ENCODE measurements at places on chromosomes 1 and 21. TPM values are rescaled to one million over a fixed set of nuclear protein-coding genes. Genes with fewer than 3 reads are reported as not detected.

DNA sequence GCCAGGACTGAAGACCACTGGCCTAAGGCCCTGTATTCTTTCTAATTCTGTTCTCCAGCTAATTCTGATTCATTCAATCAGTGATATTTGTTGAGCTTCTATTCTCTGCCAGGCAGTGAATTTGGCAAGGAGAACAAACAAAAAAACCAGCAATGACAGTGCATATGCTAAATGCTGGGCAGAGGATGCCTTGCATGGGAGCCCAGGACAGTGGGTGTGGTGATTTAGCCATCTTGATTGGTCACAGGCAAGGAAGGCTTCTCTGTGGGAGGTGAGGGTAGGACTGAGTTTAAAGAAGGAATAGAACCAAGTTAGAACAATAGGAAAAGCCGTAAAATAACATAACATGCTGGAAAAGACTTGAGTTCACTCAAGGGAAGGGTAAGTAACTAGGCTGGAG is 9.2 kb upstream of the CPT2 start:
- no peak for DNase-seq

- DNase-seq, result no peak
Observed at GRCh38 chr1:26336477-26337205, 17.3 kb downstream of the CRYBG2 start.

GRCh38 chr1:226064816-226065248 is 2.3 kb downstream of the H3-3A start:
- DNase-seq, result no peak

DNA sequence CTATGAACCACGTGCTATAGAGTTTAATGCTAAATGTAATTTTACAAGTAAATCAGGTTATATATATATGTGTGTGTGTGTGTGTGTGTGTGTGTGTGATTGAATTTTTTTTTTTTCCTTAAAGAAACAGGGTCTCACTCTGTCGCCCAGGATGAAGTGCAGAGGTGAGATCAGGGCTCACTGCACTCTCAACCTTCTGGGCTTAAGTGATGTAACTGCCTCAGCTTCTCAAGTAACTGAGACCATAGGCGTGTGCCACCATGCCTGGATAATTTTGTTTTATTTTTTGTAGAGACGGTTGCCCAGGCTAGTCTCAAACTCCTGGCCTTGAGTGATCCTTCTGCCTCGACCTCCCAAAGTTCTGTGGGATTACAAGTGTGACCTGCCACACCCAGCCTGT is 26.3 kb downstream of the POU2F1 start:
- DNase-seq, result no peak

GRCh38 chr1:168085401-168085872 is 51.3 kb downstream of the GPR161 start:
- DNase-seq, result no peak

DNA sequence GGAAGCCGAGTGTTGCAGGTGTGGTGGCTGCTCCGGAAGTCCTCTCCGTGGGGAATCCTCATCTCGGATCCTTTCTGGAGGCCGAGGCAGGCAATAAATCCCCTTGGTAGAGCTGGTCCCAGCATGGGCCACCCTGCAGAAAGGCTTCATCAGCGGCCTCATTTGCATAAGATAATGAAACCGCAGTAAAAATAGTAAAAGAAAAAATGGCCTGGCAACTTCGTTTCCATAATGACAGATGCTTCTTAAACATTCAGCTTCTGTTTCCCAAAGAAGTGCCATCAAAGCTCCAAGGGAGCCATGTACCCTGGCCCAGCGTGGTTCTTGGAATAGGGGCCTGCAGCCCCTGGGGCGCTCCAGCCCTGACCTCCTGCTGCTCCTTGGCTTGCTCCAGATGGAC is 244.1 kb downstream of the GRIK3 start:
- no peak for DNase-seq

- DNase-seq, result no peak
Observed at GRCh38 chr1:218467101-218468072, 122.3 kb downstream of the TGFB2 start.

- no peak for DNase-seq
Observed at GRCh38 chr1:77986810-77987209, 7.9 kb upstream of the FUBP1 start.

DNA sequence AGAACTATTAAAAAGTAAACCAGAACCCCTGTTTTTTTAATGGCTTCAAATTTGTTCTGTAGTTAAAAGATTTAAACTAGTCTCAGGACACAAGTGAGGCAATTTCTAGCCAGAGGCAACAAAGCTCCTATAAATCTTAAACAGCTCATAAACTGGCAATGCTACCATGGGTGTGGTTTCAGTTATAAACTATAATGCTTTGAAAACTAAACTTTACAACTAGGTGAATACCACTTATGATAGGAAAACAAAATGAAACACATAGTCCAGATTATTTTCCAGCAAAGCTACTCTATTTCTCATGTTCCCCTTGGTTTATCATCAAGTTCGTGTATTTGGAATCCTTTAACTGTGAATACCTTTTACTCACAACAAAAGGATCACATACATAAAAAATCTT is 282.5 kb downstream of the VAV3 start:
- DNase-seq, result no peak

DNA sequence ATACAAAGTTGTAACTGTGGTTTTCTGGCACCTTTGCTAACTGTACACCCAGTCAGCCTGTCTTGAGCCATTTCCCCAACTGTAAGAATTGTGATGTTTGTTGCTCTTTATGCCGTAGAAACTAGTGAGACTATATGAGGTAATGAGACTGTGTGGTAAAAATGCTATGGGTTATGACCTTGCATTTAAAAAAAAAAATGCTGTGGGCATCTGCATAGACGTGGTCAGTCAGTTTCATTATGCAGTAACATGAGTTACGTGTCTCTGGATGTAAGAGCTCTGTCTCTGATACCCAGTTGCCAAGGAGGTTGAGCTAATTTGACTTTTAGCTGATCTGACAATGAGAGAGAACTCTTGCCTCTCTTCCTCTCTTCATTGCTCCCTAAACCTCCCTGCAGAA is 80.6 kb upstream of the LAMC2 start:
- no peak for DNase-seq

- no peak for DNase-seq
Observed at GRCh38 chr1:150720098-150720497, 597 bp downstream of the HORMAD1 start.

DNA sequence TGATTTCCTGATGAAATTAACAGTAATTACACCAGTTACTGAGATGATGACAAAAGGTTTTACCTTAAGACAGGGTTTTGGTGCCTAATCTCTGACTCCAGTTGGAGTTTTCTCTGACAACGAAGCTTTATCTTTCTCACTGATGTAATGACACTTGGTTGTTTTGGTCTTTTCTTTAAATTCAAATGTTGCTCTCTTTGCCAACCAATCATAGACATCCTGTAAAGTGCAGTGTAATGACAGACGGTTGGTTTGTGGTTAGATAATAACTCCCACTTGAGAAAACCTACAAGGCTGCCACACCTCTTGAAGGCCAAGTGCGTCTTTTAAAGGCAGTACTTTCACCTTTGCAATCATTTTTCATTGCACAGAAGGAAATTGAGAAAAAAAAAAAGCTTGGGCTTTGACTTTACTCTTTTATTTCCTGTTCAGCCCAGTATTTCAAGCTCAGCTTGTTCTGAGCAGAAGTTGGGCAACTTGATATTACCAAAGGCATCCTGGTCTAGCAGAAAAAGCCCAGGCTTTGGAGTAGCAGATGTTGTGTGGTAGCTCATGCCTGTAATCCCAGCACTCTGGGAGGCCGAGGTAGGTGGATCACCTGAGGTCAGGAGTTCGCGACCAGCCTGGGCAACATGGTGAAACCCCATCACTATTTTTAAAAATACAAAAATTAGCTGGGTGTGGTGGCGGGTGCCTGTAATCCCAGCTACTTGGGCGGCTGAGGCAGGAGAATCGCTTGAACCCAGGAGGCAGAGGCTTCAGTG is 14.9 kb downstream of the PDIK1L start:
- DNase-seq, result no peak

DNA sequence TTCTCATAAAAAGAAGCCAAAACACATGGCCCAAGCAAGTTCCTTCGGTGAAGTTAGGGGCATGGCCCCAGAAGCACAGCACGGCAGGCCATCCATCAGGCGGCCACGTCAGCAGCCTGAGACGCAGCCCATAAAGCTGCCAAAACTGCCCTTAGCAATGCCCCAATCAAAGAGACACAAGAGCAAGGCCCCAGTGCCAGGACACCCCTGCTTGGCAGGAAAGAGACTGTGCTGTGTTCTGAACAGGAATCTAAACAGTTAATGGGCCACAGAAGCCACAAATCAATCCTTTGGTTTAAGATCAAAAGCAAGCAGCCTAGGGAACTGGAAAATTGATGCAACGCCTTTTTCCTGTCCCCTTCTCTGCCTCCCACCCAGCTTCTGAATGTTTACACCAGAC is 497.0 kb upstream of the USP24 start:
- no peak for DNase-seq

- no peak for DNase-seq
Observed at GRCh38 chr21:36478207-36478701, 1.7 kb downstream of the CLDN14 start.

- DNase-seq, result no peak
Observed at GRCh38 chr1:10189659-10190058, 20.7 kb upstream of the KIF1B start.

GRCh38 chr1:200337831-200338230 is 72.0 kb downstream of the ZNF281 start:
- no peak for DNase-seq

DNA sequence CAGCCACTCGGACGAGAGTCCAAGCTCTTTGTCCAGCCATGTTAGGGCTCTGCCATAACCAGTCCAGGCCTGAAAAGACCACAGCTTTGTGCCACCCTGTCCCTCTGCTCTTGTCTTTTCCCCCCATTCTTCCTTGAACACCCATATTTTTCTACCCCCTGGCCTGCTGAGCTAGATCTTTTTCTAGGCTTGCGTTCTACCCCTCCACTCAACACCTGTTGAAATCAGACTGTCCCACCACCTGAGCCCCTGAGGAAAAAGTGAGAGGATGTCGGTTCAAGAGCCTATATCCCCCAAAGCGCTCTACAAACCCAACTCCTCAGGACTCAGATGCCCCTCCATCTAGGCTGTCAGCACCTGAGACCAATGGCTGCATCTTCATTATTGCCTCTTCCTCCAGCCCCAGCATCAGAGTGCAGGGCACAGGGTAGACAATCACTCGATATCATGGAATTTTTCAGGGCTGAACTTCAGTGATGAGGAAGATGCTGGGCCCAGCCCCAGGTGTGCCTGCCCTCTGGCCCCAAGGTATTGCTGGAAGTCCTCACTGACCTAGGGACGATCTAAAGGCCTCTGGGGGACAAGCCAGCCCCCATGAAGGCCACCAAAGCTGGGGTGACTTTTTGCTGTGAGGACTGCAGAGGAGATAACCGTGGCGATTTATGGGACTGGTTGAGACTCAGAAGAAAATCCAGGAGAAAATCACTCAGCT is 75.3 kb downstream of the CD247 start:
- no peak for DNase-seq

DNA sequence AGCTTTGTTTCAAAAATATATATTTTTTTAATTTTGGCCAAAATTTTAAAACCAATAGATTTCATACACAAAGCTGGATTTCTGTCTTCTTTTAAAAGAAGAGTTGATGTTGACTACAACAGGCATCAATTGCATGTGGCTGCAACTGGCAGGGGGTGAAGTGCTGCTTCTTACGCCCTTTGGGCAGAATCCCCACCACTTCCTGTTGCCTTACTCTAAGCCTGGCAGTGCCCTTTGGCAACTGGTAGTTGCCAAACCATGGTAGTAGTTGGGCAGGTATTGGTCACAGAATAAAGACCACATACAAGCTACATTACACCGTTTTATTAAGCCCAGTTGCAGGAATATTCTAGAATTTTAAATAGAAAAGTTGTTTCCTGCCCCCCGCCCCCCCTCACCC is 17.0 kb downstream of the LAMC2 start:
- no peak for DNase-seq

DNA sequence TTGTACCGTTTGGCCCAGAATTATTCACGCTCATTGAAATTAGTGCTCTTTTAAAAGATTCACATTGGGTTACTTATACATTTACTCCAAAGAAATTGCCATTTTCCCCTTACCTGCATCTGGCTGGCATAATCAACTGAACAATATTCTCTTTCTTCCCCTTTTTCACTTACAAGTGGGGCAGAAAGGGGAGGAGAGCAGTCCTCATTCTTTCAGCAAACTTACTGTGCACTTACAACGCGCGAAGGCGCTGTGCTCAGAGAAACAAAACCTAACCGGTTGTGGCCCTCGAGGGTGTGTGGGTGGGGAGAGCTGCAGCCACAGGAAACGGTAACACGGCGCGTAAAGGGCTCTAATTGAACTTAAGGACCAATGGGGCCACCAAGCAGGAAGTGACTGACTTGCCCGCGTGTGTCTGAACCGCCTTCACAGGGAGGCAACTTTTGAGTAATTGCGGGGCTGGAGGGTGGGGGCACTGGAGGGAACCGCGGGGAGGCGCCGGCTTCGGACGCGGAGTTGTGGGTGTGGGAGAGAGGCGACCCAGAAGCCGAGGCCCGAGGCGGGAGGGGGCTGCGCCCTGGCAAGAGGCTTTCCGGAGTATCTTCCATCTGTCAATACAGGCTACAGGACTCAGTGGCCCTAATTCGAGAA is 693 bp upstream of the PNRC2 start:
- DNase-seq, result peak; percentile 55

- no peak for DNase-seq
Observed at GRCh38 chr1:175267716-175268416, 75.3 kb upstream of the KIAA0040 start.

- no peak for DNase-seq
Observed at GRCh38 chr1:40815420-40815819, 31.8 kb downstream of the KCNQ4 start.

The CDCA8 gene
- total RNA-seq, result 0.31 TPM

The ATP1A1 gene
- total RNA-seq, result 91.9 TPM

The SELE gene
- total RNA-seq, result 0.94 TPM

The AIRE gene
- not detected for total RNA-seq

The LRRC8B gene
- total RNA-seq, result 32.8 TPM

The WDR47 gene
- total RNA-seq, result 285 TPM
